ENCODE measurements at places on chromosomes 11 and 22.
A peak's percentile ranks its signal among the peaks of the same experiment; 100 is the strongest.

DNA sequence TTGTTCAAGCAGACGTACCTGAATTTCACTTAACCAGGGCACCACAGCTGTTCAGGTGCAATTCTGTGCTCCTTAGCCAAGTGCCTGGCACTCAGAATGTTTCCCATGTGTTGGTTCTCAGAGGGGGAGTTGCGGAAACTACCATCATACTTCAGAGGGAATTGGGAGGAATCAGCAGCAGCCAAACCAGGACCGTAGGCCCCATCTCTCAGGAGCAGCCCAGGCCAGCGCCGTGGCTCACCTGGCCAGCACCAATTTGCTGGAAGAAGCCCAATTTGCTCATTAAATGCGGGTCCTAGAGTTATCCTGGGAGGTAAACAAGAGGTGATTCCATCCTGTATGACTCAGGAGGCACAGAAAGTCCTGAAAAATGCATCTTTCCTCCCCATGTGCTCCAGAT, 435.4 kb downstream of the BRD1 start:
- DNase-seq, result no peak

- DNase-seq, result peak; percentile 53
These were observed 15.2 kb upstream of the CDC42EP1 start for GRCh38 chr22:37544955-37545702.

- peak; percentile 70 for DNase-seq
These were observed 728 bp downstream of the FANCF start for GRCh38 chr11:22624742-22625447.

DNA sequence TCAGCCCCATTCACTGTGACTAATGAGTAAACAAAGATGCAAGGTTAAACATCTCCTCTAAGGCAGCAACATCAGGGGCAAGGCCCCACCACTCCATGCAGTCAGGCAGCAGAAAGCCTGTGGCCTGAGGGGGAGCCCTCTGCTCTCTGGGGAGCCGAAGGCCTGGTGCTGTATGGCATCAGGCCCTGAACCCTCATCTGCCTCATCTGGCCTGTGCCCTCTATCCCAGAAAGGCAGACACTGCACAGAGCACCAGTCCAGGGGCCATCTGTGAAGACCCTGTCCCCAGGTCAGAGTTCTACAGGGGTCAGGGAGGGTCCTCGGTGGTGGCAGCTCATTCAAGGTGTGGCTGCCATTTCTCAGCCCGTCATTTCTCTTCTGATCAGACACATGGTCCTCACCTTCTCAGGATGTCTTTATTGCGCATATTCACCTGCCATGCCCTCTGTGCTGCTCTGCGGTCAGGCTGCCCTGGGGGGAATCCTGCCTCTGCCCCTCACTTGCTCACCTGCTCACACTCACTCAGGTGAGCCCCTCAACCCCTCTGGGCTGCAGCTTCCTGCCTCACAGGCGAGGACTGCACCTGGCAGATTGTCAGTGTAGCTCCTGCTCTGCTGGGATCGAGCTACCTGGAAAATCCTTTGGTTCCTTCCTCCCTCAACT, 103.1 kb upstream of the PITPNB start:
- DNase-seq, result no peak

- DNase-seq, result no peak
These were observed 8.3 kb downstream of the SEC14L6 start for GRCh38 chr22:30538280-30538679.

GRCh38 chr11:57239348-57239747, 2.3 kb upstream of the APLNR start:
- no peak for DNase-seq

GRCh38 chr22:45515676-45516075, 13.0 kb downstream of the FBLN1 start:
- no peak for DNase-seq

DNA sequence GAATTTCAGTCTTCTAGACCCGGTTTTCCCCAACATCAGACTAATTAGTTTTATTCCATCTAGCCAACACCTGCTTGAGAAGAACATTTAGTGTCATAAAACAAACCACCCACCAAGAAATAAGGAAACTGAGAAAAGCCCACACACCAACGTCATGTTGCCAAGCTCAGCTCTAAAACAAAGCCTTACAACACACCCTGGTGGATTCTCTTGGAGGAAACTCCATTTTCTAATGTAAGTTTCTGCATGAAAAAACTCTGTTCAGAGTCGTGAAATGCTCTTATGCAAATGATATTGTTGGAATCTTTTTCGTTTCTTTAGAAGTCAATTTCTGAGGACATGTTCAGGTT, 105.0 kb upstream of the RAG2 start:
- DNase-seq, result no peak

- DNase-seq, result peak; percentile 12
These were observed at the start of gene GRIA4 for GRCh38 chr11:105609832-105610781. GRIA4 (plus strand) TSS chr11:105610073; CDS start chr11:105610998, 925 bp downstream.

GRCh38 chr22:41249442-41249841, 8.7 kb upstream of the CHADL start:
- DNase-seq, result no peak

GRCh38 chr11:119473901-119474681, 51.1 kb upstream of the THY1 start:
- DNase-seq, result no peak

GRCh38 chr22:28743852-28744251, 2.0 kb downstream of the HSCB start:
- DNase-seq, result no peak

DNA sequence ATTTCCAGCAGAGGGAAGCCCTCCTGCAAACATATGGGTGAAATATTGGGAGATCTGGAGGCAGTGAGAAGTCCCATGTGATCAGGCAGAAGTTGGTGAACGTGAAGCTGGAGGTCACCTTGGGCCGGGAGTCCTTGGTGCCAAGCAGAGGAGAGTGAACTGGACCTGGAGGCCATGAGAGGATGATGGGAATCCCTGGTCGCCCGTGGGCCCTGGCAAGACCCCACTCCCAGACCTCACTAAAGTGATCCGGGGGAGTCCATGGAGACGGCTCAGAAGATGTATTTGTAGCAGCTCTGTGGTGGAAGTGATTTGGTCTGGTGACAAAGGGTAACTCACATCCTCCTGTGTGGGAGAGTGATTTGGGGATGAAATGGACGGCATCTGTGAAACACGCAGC, 71.0 kb downstream of the ARHGAP8 start:
- no peak for DNase-seq

- DNase-seq, result no peak
These were observed 70.3 kb upstream of the WNT7B start for GRCh38 chr22:46047226-46047625.

- DNase-seq, result no peak
These were observed 935.4 kb upstream of the CHORDC1 start for GRCh38 chr11:91158297-91158696.

DNA sequence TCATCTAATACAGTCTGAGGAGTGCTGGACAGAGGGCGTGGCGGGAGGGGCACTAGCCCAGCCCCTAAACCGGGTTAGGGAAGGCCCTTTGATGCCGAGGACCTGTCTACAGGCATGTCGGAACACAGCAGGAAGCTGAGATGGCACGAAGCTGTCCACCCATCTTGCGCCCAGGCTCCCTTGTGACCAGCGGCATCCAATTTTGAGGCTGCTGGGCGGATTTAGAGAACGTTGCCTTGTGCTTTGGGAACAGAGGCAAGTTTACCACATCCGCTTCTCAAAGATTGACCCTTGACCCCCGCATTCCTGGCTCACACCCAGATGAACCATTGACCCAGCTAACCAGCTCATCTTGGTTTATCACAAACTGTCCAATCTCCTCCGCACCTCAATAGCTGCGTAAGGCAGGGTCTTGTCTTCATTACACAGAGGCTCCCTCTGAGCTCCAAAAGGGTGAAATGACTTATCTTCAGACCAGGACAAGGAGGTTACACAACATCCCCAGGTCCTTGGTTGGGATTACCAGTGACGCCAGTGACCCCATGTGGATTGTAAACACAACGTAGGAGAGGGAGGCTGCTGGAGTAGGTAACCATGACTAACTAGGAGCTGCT, 4.5 kb downstream of the FAM83F start:
- no peak for DNase-seq

- no peak for DNase-seq
These were observed 97.2 kb downstream of the GRIK4 start for GRCh38 chr11:120608760-120609211.

DNA sequence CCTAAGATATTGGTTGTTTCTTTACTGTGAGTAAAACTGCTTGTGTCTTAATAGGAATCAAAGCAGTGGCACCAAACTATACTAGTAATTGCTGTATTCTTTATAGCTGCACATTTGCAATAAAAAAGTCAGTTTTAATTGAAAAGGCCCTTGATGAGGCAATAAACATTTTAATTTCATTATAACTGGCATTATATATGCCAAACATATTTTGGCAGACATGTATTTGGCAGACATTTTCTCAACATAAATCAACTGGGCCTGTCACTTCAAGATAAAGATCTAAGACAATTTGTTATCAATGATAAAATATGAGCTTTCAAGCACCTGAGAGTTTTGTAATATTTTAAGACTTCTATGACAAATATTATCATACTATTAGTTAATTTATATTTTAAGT, 245.7 kb downstream of the SBF2 start:
- no peak for DNase-seq

- no peak for DNase-seq
These were observed 56.4 kb downstream of the FDX1 start for GRCh38 chr11:110486156-110486555.

DNA sequence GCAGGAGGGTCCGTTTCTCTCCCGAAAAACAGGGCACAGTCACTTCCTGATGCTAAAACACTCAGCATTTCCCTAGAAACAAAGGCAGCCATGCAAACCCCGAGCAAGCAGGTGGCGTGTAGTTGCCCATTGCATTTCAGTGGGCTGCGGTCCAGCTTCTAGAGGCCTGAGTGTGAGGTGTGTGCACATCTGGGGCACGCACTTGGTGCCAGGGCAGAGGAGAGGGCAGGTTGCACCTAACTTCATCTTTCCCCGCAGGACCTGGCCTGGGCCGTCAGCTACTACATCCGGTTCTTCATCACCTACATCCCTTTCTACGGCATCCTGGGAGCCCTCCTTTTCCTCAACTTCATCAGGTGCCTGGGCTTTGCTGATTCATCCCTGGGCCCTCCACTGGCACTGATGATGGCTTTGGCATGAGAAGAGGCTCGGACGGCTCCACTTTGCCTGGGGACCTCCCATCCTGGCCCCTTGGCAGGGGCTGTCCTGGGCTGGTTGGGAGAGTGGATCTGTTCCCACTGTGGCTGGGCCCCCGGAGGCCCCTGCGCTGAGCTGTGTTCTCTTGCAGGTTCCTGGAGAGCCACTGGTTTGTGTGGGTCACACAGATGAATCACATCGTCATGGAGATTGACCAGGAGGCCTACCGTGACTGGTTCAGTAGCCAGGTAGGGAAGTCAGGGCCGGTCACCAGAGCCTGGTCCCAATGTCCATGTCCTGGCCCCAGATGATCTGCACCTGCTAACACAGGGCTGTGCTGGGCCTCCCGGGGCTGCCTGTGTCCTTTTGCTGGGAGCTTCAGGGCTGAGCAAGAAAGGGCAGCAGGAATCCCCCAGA, 28.4 kb downstream of the FADS3 start:
- no peak for DNase-seq

DNA sequence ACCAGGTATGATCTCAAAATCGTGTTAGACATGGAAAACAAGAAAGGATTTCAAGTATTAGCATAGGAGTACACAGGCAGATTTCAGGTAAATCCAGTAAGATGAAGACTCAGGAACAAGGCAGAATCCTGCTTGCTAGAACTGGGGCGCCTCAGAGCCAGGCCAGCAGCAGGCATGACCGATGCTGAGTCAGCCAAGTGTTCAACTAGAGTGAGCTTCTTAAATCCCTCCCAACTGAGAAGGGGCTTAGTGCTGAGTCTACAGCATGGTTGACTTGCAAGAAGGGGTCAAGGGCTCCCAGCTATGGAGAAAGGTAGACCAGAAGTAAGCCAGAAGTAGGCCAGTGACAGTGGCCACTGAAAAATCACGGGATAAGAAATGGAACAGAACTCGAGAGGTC, 12.4 kb downstream of the GRAP2 start:
- no peak for DNase-seq

DNA sequence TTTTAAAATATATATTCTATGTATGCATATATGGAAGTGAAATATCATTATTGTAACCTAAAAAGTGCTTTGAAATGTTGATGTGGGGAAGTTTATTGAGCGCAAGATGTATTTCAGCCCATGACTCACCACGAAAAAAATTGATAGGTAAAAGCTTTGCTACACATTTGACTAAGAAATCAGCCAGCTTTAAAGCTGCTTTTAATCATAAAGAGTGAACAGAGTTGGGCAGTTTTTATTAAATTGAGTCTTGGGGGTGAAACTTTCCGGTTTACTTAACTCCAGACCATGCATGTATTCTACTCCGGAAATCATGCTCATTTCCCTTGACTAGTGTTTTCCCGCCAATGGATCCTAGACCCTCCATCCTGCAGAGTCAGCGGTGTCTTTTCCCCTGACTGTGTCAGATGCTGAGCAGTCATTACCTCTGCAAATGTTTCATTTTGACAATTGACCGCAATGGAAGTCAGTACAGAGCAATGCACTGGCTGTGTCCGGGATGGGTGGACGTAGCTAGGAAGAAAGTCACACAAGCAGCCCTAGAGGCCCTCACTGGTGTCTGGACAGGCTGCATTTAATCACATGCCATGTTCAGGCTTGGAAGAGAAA, 47.2 kb upstream of the MPEG1 start:
- DNase-seq, result no peak

DNA sequence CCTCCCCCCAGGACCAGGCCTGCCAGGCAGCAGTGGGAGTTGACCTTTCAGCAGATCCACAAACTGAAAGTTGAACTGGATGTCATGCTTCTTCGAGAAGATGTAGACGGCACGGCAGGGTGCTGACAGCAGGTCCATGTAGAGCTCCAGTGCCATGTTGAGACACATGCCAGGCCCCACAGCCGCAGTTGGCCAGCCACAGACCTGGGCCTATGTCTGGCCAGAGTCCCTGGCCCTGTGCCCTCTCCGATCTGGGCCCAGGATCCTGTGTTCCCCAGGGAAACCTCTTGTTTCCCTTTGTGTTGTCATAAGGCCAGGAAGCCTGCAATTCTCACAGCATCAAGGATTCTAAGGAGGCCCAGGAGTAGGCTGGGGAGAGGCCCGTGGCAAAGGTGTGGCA, at the start of gene GSTT4:
Gene GSTT4, minus strand, starts transcription at position 253 of the 400 bp plus-strand sequence. Its CDS starts 97 bp downstream, at position 156.
- no peak for DNase-seq

DNA sequence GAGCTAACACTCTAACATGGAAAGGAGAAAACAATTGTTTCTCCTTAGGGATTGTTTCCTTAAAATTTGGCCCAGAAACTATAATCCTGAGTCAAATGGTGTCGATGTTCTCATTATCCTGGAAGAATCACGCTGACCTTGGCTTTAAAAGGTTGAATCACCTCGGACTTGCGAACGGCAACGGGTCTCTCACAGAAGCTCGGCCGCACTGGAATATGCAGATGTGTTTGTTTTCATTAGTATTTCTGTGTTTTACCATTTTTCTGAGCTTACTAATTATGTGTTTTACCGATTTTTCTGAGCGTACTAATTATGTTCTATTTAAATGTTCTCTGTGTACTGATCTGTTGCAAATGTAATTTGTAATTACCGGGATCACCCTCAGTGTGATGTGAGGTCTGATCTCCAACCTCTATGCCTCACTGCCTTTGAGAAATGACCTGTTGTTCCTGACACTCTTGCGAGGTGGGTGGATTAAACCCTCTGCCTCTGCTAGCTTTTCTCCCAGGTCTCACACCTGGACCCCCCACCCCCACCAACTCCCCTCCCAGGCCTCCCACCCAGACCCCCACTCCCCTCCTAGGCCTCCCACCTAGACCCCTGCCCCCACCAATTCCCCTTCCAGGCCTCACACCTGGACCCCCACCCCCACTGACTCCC, 38.3 kb upstream of the BRSK2 start:
- no peak for DNase-seq

- no peak for DNase-seq
These were observed 16.7 kb downstream of the PAFAH1B2 start for GRCh38 chr11:117160826-117161225.

Measured in activated naive CD4-positive, alpha-beta T cell treated with anti-CD3 and anti-CD28 coated beads, Interleukin-2, amount 50 U/mL, for 16 hours (primary cell).